Head of caudate nucleus (tissue), 42 donors: ENCODE measurements at places on chromosomes 5 and 9.

GRCh38 chr9:121779381-121780117 is 128.1 kb downstream of the DAB2IP start:
- no peak for DNase-seq

DNA sequence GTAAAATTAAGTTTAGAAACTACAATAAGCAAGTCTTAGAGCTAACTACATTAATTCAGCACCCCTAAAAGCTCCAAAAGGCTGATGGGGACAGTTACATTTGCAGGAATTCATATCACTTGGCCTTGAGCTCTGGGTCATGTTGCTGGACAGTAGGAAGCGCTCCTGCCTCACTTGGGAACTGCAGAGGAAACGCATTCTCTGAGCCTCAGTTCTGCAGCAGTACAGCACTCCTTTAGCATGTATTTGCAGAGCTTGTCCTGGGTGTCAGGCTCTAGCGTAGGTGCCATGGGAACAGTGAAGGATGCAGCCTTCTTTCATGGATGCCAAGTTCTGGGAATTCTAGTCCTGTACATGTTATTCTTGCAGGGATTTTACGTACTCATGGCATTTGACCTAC is 710.4 kb downstream of the IRX1 start:
- no peak for DNase-seq

GRCh38 chr5:78754655-78755054 is 106.1 kb upstream of the LHFPL2 start:
- no peak for DNase-seq

- DNase-seq = no peak
These were observed 108.7 kb upstream of the MPDZ start for GRCh38 chr9:13388157-13388556.

DNA sequence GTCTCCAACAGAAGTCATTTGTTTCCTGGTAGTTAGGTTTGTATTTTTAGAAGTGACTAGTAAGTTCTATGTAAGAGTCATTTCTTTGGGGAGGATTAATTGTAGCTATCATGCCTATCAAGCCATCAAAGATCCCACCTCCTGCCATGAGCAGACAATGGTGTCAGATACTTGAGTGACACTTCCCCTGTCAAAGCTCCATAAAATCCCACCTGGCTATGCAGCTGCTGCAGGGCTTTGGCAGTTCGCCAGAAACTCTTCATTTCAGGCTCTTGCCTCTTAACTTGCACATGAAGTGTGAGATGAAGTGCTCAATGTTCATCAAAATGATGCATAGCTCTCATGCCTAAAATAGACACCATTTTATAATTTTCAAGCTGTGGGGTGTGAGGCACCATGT is 312.1 kb downstream of the CDH12 start:
- DNase-seq = peak; percentile 32

- DNase-seq = no peak
These were observed 80.3 kb downstream of the OSMR start for GRCh38 chr5:38926121-38926520.

DNA sequence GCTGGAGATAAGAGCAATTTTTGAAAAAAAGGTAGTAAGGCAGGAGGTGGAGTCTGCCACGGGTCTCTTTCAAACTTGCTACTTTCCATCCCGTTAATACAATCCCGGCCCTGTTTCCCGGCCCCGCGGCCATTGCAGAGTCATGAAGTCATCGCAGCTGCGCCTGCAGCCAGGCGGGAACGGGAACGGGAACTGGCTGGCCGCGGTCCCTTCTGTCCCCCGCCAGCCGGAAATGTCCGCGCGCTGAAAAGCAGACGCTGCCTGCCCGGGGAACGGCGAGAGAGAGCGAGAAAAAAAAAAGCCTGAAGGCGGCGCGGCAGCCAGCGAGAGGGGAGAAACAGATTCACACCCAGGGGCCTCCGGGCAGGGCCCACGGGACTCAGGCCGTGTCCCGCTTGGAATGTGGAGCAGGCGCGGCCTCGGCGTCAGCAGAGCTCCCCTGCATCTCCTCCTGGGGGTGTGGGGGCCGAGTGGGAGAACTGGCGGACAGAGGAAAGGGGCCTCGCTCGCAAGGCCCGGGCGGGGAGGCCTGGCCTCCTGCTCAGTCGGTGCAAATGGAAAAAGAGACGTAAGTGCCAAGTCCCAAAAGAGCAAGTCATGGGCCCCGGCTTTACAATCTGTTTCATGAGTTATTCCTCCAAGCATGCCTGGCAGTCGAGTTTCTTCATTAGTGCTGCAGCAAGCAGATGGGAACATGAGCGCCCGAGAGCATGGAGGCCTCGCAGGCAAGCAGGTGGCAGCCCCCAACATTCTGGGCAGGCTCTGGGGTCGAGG is 201.2 kb upstream of the GAS1 start:
- DNase-seq = peak; percentile 95

GRCh38 chr9:137715321-137715720 is 96.5 kb downstream of the EHMT1 start:
- DNase-seq = no peak

GRCh38 chr5:2147504-2148311 is 265.0 kb upstream of the IRX4 start:
- DNase-seq = no peak

- DNase-seq = no peak
These were observed 30.5 kb downstream of the PTCH1 start for GRCh38 chr9:95486318-95486717.

- DNase-seq = no peak
These were observed 1246.0 kb upstream of the DMAC1 start for GRCh38 chr9:9045572-9045971.

DNA sequence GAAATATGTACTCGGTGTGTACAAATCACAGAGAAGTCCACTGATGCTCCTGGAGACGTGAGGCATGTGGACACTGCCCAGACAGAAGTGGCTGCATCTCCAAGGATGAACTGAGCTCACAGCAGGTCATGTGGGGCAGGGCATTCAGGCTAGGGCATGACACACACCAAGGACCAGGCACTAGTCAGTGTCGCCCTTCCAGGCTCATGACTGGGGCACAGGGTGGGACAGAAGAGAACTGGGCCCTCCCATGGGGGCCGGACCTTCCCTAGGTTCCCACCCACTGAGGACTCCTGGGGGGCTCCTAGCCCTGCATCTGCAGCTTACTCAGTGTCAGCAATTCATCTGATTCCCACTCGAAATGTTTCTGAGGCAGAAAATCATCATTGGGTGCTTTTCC is 256.8 kb upstream of the IRX4 start:
- no peak for DNase-seq

DNA sequence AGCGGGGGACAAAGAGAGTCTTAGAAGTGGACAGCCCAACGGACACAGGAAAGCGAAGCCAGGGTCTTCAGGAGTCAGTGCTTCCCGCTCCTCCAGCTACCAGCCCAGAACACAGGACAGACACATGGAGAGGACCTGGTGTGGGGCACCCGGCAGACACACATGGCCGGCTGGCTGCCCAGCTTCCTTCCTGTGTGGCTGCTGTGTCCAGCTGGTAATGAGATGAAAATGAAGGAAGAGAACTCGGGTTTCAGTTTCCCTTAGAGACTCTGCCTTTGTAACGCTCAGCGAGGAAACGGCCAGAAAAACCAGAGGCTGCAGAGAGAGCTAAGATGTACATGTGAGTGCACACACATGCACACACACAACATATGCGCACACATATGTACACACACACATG is 87.5 kb downstream of the SECISBP2 start:
- no peak for DNase-seq

GRCh38 chr9:113998114-113998513 is 80.0 kb downstream of the AMBP start:
- DNase-seq = no peak

DNA sequence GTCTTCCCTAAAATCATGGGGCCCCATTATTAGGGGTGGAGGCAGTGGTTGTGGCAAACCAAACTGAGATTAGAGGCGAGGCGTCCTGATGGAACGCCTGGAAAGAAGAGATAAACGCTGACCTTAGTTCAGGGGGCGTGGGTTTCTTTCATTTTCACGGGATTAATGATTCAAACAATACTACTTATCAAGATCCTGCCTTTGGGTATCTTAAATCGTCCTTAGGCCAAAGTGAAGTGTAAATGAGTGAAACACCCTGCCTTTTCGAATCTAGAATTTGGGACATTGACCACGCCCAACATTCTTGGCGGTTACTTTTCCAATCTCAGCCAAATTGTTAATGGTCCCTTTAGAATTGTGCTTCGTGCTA is 1.0 kb upstream of the UBTD2 start:
- no peak for DNase-seq

DNA sequence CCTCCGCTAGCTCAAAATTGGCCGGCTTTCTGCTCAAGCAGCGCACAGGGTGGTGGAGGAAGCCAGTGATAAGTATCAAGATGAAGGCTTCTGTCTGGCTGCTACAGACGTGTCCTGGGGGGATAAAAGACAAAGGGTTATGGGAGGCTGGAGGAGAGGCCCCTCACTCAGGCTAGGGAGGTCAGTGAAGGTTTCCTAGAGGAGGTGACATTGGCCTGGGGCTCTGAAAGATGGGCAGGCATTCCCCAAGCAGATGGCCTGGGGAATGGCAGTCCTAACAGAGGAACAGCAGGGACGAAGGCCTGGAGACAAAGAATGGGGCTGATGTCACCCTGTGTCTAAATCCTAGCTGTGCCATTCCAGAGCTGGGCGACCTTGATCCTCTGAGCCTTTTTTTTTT is 32.3 kb downstream of the OLFML2A start:
- no peak for DNase-seq

DNA sequence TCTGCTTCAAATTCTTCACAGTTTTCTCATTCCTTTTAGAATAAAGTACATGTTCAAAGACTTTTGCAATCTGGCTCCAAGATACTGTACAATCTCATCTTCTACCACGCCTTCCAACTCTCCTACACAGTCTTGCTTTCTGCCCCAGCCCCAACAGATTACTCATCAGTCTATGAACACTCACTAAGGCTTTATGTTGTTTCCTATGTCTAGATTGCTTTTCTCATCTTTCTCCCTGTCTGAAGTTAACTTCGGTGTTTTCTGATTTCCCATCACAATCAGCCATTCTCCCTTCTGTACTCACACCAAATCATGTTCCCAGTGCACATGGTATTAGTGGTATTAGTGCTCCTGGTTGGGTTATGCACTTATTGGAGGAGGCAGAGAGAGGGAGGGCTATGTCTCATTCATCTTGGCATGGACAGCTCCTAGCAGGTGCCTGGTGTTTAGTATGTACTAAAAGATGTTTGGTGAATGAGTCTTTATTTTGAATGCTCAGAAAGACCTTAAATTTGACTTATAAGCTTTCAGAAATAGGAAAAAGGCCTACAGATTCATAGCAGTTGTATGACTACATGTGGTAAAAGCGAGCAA is 44.0 kb upstream of the ZNF608 start:
- peak; percentile 16 for DNase-seq

DNA sequence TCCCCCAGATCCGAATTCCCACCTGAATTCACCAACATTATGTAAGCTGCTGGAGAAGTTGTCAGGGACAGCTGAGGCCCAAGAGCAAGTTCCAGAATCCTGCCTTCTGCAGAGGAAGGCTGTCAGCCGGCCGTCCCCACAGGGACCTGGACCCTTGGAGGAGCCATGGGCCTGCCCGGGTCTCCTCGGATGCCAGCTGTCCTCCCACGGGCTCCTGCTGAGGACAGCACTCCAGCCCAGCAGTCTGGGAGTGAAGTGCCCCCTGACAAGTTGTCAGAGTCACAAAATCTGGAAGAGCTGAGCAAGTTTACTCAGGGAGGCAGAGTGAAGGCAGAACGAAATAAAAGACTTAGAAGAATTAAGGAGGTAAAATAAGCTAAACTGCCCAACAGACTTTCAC is 192.5 kb upstream of the DAPK1 start:
- DNase-seq = no peak

DNA sequence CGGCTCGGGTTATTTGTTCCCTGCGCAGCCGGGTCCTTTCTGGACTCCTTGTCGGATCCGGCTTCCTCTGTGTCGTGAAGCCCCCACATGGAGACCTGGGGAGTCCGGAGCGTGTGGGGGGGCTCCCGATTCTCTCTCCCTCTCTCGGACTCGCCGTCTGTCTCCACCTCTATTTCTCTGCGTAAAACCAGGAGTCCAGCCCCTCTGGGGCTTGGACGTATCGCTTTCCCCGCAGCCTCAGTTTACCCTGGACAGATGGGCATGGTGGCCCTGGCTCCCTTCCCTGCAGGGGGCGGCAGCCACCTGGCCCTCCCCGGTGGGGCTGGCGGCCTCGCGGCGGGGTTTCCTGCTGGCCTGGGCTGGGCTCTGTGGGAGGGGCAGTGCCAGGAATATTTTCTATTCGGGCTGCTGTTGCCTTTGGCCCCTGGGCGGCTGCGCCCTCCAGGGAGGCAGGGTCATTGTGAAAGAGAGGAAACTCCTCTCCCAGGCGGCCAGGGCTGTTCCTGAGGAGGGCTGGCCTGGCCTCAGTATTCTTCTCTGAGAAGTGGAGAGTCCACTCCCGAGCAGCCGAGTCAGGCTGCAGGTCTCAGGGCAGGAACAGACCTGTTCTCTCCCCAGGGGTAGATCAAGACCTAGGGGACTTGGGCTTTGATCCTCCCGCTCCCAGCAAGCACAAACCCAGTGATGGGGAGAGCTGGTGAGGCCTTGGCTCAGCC is 665 bp downstream of the ASS1 start:
- no peak for DNase-seq

- DNase-seq = no peak
These were observed 254.7 kb upstream of the TRPC7 start for GRCh38 chr5:136620016-136620419.

DNA sequence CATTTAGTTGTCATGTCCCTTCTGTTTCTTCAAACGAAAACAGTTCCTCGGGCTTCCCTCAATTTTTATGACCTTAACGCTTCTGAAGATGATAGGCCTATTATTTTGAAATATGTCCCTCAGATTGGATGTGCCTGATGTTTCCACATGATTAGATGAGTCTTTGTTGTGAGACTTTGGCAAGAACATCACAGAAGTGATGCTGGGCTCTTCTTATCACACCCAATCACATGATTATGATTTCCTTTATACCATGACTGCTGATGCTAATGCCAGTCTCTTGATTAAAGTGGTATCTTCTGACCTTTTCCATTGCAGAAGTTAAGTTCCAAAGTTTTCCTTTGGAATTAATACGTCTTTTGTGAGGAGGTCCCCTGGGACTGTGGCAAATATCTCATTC is 175.7 kb downstream of the SAXO1 start:
- DNase-seq = no peak

- DNase-seq = no peak
These were observed 26.0 kb upstream of the C9orf72 start for GRCh38 chr9:27599102-27599869.

DNA sequence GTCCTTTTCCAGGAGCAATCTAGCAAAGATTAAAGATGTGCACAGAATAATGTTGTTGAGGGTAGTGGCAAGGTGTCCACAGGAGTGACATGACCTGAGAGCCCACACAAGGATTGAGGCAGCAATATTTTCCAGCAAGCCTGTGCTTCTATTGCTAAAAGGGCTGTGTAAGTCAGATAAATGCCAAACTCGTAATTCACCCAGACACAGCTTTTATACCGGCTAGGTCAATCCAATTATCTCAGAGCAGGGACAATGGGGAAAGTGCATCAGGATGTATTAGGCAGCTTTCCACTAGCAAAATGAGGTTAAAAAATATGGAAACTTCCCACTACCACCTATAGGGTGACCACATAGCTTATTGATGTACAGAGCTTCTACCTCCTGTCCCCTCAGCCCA is 34.8 kb upstream of the RAB3C start:
- DNase-seq = no peak
